Activated T-helper 1 cell treated with anti-CD3 and anti-CD28 coated beads, Interleukin-2, amount 50 U/mL, for 16 hours (primary cell): ENCODE measurements at places on chromosomes 5 and 9.

- no peak for DNase-seq
Observed at GRCh38 chr5:51678330-51678729, 295.1 kb downstream of the ISL1 start.

GRCh38 chr9:35691334-35691650 lies 1.6 kb upstream of the TPM2 start:
- no peak for DNase-seq

DNA sequence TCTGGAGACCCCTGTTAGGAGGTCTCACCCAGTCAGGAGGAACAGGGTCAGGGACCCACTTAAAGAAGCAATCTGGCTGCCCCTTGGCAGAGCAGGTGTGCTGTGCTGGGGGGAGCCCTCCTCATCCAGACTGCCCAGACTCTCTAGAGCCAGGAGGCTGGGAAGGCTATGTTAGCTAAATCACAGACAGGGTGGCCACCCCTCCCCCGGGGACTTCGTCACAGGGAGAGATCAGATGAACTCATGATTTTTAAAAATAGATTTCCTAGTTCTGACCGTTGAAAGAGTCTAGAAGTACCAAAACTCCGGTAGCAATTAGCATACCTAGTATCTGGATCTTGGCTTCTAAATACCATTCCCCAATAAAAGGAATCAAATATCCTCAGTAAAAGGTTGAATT lies 35.0 kb upstream of the FOXB2 start:
- no peak for DNase-seq

DNA sequence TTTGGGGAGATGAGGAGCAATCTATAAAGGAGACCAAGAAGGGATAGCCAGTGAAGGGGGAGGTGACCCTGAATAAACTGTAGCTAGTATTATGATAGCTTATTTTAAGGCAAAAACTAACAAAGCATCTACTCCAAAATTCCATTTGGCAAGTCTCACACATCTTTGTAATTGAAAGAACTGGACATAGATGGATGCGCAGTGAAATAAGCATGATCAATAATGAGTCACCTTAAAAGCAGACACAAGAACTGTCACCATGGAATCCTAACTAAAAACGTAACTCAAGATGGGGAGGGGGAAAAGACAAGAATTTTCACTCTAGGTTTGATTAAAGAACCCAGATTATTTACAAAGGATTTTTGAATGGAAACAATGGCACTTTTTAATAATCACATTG lies 164.5 kb downstream of the MED27 start:
- DNase-seq, result no peak

GRCh38 chr5:5158472-5158895 lies 18.4 kb downstream of the ADAMTS16 start:
- no peak for DNase-seq

DNA sequence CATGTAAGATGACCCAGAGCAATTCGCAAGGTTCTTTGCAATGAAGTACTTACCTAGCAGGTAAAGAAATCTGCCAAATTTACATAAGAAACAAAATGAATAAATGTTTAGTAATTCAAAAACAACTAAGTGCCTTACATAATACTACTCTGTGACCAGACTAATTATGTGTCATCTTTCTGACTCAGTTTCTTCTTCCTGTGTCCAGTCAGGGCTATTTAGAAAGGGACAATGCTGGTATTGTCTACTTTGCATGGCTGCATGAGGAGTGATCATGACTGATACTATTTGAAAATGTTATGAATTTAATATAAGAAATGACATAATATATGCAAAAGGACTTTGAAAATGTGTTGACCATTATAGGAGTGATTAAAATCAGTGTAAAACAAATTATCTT lies 210.0 kb downstream of the TMEM161B start:
- DNase-seq, result no peak
